Camera-type eye (tissue), 1 donor: ENCODE measurements at places on chromosomes 13 and 19. TPM values are rescaled to one million over a fixed set of nuclear protein-coding genes. Genes with fewer than 3 reads are reported as not detected.

PCP2 gene
- total RNA-seq: 12.3 TPM

SERPINE3 gene
- 9.9 TPM for total RNA-seq

SOX1 gene
- 1.4 TPM for total RNA-seq

CFAP97D2 gene
- not detected for total RNA-seq

IGLON5 gene
- 10.9 TPM for total RNA-seq

RABAC1 gene
- total RNA-seq: 57.5 TPM

NAPSA gene
- total RNA-seq: 0.44 TPM

PCDH17 gene
- 25.2 TPM for total RNA-seq

ERCC5 gene
- 103 TPM for total RNA-seq

STAP2 gene
- total RNA-seq: 7.3 TPM

ZNF112 gene
- 24.4 TPM for total RNA-seq

FFAR3 gene
- 0.44 TPM for total RNA-seq

RHPN2 gene
- total RNA-seq: 52.2 TPM

PTH2 gene
- total RNA-seq: not detected
